ENCODE measurements at places on chromosomes 5 and 9.

GRCh38 chr5:1244976-1245375 is 19.8 kb downstream of the SLC6A18 start:
- DNase-seq, result no peak

DNA sequence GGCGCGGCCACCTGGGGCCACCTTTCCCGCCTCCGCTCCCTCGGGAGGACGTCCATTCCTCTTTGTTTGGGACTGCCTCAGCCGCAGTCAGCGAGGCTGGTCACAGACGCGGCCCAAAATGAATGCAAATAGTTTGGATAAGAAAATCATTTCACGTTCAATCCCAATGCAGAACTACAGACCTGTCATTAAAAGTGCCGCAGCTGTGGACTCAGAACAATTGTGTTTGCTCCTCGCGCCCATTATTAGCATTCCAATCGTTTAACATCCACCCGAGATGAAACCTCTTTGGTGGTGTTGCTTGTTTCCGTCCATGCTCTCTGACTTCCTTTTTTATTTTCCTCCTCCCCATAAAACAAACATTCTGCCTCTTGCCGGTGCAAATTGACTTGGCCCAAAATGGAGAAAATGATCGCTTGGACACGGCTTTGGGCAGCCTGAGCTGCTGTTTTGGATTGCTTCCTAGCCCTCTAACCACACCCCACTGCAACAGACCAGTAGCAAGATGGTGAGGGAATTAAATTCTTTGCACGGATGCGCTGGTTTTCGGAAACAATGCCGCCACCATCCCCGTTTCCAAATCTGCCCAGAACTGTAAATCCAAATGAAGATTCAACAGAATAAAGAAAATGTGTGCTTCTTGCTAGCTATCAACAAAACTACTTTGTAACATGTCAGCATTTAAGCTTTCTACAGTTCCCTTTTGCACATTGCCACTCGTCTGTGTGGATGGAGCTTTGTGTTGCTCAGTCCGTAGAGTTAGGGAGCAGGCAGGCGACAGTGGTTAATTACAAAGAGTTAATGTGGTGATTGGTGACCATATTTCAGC is 784 bp downstream of the NLN start:
- peak; percentile 48 for DNase-seq

- DNase-seq, result no peak
Observed at GRCh38 chr5:54799645-54800044, 185.7 kb downstream of the ESM1 start.

- DNase-seq, result no peak
Observed at GRCh38 chr5:52786391-52786790, 1.3 kb upstream of the ITGA1 start.

DNA sequence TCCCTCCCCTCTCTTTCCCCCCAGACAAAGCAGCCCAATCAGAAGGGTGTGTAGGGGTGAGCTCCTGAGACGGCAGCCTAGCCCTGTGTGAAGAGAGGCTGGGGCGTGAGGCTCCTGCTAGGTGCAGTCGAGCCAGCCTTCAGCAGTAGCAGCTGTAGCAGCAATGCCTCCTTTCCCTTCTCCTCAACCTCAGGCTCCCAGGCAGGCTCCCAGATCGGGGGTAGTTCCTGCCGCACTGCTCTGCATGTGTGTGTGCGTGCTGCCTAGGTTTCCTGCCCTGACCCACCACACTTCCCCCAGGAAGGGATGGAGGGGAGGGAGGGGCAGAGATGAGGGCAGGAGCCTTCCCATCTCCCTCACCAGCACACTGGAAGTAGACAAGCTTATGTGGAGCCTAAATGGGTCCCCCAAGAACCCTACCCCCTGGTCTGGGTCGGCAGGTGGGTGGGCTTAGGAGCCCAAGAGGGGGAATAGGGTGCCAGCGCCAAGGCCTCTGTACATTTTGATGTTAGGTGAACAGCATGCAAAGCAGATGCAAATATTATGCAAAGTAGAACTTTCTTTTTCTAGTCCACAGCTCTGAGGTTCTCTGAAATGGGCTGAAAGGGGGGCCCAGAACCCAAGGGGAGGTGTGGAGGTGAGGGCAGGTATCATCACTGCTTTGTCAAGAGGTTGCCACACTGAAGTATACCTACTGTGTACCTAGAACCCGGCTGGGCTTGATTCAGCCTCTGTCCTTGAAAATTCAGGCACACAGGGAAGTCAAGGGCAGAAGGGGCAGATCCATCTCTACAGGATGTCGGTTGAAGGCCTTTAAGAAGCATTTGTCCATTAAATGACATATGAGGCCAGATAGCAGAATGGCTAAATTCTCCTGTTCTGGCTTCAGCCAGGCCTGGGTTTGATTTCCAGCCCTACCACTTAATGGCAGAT is 57.8 kb downstream of the CXXC5 start:
- no peak for DNase-seq

DNA sequence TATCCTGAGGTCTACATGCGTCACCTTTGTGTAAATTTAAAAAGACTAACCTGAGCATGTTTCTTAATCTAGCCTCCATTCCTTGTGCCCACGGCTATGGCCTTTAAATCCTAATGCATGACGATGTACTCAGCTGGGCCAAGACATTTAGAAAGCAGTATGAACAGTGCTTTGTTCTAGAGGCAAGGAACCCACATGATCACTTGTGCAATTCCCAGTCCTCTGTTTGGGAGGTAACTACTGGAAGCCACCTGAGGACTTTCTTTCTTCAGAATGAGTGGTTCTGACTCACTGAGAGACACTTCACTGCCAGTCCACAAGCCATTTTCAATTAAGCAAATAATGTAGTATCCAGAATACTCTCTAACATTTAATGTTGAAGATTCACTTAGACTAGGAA is 181.3 kb downstream of the RAB3C start:
- no peak for DNase-seq

DNA sequence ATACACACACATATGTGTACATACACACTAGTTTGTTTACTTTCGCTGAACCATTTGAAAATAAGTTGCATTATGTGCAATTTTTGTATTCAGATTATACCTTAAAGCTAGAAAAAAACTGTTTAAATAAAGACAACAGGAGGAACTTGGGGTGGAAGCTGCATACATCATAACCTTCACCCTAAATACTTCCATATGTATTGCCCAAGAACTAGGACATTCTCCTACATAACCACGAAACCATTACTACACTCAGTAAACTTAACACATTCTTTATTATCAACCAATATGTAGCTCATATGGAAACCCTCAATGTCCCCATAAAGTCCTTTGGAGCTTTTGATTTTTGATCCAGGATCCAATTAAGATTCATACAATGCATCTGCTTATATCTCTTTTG is 83.3 kb downstream of the GIN1 start:
- DNase-seq, result no peak

DNA sequence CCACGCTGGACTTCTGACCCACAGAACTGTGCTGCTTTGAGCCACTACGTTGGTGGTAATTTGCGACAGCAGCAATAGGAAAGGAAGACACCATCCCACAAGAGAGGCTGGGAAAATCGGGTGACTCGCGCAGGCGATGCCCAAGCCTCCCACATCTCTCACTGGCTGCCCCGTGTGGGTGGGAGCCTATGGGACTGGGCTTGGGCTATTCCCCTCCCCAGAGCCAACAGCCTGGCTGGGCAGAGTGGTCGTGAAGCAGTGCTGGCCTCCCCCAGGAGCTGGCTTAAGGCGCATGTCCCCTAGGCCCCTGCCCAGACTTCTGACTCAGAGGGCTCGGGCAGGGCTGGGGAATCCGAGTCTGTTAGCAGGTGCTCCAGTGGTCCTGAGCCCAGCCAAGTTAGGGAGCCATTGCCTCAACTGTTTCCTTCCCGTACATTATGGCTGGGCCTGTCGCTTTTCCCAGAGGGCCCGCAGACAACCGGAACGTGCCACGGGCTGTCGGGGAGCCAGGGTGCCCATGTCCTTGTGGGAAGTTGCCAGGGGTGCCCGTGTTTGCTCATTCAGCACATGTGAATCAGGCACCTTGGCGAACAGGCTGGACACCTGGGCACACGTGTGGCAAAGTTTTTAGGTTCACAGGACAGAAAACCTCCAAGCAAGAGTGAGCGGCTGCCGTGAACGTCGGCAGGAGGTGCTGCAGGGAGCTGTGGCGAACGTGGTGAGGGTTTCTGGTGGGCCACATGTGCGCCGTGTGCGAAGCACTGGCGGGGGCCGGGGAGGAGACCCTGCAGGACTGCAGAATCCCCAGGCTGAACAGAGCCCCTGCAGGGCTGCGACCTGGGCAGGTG is 7.0 kb upstream of the RASGEF1C start:
- DNase-seq, result no peak

GRCh38 chr9:98108531-98109031 is 10.4 kb downstream of the TRIM14 start:
- peak; percentile 50 for DNase-seq

- no peak for DNase-seq
Observed at GRCh38 chr5:160496334-160496733, 74.7 kb downstream of the PTTG1 start.

DNA sequence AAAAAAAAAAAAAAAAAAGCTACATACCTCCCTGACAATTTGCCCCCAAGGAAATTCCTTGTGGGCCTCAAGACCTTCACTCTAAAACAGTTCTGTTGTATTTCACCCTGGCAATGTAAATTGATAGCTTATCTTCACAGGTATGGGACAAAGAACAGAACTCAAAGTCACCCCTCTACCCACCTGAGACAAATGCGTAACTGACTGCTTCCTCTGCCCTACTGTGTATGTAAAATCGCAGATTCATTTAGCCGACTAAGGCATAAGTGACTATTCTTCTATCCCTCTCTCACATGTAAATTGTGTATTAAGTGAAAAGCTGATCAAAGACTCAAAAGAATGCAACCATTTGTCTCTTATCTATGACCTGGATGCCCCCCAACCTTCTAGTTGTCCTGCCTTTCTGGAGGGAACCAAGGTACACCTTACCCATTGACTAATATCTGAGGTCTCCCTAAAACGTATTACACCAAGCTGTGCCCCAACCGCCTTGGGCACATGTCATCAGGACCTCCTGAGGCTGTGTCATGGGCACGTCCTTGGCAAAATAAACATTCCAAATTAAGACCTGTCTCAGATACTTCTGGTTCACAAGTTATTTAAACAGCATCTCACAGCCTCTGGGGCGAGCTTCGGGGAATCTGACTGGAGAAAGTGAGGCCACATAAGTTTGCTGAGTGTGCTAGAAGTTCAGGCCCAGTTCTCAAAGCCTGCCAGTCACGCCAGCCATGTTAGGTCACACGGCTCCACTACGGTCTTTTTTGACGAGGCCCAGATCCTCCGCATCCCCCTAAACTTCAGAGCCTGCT is 954 bp downstream of the TBCA start:
- no peak for DNase-seq

- DNase-seq, result no peak
Observed at GRCh38 chr5:11007269-11007870, 246.3 kb upstream of the DAP start.

- no peak for DNase-seq
Observed at GRCh38 chr9:80233102-80233843, 661.5 kb downstream of the TLE4 start.

DNA sequence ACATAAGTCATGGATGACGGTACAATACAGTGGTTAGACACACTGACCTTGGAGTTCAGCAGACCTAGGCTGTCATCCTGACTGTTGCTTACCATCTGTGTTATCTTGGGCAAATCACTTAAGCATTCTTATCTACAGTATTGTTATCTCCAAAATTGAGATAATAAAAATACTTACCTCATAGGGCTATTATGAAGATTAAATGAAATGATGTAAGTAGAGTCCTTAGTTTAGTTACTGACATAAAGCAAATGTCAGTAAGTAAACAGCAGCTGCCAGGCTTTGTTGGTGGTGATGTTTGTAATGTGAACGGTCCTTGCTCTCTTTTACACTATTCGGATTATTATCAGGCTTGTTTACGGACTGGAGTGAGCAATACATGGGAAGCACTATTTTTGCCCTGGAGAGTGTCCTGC is 107.3 kb upstream of the DPYSL3 start:
- DNase-seq, result no peak

GRCh38 chr9:116156621-116157314 is 3.2 kb downstream of the PAPPA start:
- DNase-seq, result no peak

- DNase-seq, result no peak
Observed at GRCh38 chr5:174378121-174378874, 332.8 kb downstream of the NSG2 start.

GRCh38 chr9:82467436-82467835 is 478.9 kb downstream of the SPATA31D1 start:
- no peak for DNase-seq

DNA sequence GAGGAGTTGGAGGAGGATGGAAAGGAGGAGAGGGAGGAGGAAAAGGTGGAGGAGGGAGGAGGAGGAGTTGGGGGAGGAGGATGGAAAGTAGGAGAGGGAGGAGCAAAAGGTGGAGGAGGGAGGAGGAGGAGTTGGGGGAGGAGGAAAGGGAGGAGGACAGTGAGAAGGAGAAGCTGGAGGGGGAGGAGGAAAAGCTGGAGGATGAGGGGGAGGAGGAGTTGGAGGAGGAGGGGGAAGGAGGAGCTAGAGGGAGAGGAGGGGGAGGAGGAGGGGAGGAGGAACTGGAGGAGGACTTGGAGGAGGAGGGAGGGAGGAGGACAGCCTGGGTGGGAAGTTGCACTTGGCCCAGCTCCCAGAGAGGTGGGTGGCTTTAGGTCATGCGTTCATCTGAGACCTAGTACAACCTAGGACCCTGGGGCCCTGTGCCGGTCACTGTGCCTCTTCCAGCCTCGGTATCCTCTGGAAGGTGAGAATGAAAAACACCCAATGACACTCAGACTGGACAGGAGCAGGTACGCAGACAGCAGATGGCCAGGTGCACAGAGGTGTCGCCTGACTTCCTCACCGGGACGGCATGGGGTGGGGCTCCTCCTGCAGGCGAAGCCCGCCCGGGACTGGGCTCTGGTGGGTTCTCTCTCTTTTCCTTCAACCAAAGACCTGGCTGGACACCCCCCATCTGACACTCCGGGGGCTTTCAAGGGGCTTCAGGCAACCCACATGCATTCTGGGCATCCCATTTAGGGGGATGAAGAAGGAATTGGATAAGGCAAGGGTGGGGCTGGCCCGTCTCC is 12.2 kb upstream of the SLC2A6 start:
- DNase-seq, result no peak

GRCh38 chr9:29297592-29297991 is 1724.3 kb upstream of the C9orf72 start:
- DNase-seq, result no peak

- no peak for DNase-seq
Observed at GRCh38 chr9:2928411-2928810, 84.5 kb upstream of the PUM3 start.

DNA sequence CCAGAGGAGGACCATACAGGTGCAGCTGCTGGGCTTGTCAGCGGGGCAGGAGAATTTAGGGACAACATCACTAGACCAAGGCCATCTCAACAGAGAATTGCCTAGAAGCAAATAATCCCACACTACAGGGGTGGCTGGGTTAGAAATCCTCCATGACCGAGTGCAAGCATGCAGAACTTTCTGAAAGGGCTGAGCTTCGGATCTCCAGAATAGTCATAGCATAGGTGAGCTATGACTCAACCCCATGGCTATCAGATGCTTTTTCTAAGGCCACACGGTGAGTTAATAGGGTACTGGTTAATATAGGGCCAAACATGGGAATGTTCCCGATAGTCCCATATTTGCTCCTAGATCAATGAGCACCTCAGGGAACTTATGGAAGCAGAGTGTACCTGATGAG is 4.2 kb downstream of the KCNIP1 start:
- no peak for DNase-seq

DNA sequence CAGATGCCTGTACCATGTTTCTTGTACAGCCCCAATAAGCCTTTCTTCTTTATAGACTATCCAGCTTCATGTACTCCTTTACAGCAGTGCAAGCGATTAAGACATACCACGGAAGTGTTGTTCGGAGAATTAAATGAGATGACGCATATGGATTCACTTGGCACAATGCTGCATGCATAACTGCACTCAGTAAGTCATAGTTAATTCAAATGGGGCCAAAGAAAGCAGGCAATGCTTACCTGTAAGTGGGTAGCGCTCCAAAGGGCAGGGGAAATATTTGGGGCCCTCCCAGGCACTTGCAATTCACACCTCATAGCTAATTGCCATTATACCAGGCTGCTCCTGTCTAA is 7.7 kb upstream of the ADRA1B start:
- no peak for DNase-seq

Measured in GM13977 (cell line).